Retinal pigment epithelial cell (primary cell): ENCODE measurements at places on chromosomes 4 and X.

DNA sequence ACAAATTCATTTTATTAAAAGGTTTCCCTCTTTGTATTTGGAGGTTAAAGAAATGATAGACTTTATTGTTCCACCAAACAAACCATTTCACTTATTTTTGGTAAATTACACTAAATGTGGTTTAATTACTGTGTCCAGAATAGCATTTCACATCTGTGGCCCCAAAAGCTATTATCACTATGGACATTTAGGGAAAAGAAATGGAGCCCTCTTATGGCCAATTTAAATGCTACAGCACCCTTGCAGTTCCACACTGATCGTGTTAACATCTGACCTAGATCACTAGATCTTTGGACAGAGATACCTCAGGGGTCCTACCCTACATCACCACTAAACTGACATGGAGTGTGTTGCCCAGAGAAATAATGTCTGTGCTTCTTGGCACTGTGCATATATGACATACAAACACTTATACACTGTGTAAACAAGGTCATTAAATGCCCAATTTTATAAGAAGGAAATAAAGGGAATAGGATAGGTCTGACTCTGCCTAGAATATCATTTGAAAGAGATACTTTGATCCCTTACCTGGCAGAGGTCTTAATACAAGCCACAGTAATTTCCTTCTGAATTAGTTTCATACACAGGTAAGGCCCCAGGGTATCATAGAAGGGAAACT lies 163.9 kb downstream of the KDR start:
- peak; percentile 1 for DNase-seq

DNA sequence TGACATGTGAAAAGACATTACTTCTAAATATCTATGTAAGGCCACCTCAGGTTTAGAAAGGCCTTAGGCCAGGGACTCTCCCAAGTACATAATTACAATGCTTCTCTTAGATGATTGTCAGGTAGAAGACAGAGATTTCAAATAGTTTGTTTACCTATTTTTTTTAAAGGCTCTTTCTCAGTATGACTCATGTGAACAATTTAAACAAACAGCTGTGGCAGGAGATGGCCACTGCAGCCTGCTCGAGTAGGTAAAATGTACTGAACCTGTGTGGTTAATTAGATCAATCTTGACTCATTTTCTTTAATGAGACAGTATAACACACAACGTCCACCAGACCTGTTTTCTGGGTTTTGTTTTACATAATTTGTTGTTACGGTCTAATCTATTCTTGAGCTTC lies 50.2 kb downstream of the LEF1 start:
- DNase-seq, result no peak

- DNase-seq, result no peak
These were observed 75.4 kb downstream of the MBNL3 start for GRCh38 chrX:132413459-132413858.

DNA sequence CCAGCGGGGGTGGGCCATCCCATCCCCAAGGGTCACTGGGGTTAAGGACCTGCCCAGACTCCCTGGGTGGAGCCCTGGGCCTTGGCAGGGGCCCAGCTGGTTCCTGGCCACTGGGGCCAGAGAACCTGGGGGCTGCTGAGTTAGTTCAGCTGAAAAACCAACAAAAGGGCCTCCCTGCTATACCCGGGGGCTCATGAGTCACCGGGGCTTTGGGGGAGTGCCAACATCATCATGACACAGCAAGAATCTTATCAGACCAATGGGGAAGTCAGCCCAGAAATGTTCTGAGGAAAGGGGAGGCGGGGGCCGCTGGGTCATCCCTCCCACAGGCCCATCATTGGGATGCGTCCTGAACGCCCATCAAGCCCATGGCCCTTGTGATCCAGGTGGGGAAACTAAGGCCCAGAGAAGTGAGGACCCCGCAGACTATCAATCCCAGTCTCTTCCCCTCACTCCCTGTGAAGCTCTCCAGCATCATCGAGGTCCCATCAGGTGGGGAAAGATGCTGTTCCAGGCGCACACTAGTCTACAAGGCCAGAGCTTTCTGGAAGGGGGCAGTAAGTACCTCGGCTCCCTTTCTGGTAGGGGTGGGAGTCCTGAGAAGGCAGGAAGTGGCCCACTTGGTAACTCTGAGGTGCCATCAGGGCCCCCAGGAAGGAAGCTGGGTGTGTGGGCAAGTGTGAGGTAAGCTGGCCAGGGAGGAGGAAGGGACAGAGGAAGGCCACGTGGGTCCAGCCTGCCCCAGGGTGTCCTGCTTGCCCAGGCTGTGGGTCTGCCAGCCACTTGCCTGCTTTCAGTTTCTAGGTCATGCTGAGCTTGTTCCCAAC lies 4.5 kb downstream of the G6PD start:
- peak; percentile 67 for DNase-seq

- DNase-seq, result peak; percentile 95
These were observed 24.9 kb downstream of the FGFBP1 start for GRCh38 chr4:15913631-15913970.
